Gastrocnemius medialis (tissue), 4 donors: ENCODE measurements at places on chromosomes 6 and 20. TPM values are rescaled to one million over a fixed set of nuclear protein-coding genes. Genes with fewer than 3 reads are reported as not detected.

Gene SIRPA
- 14.6 TPM for total RNA-seq

Gene KIF25
- total RNA-seq = not detected

DNA sequence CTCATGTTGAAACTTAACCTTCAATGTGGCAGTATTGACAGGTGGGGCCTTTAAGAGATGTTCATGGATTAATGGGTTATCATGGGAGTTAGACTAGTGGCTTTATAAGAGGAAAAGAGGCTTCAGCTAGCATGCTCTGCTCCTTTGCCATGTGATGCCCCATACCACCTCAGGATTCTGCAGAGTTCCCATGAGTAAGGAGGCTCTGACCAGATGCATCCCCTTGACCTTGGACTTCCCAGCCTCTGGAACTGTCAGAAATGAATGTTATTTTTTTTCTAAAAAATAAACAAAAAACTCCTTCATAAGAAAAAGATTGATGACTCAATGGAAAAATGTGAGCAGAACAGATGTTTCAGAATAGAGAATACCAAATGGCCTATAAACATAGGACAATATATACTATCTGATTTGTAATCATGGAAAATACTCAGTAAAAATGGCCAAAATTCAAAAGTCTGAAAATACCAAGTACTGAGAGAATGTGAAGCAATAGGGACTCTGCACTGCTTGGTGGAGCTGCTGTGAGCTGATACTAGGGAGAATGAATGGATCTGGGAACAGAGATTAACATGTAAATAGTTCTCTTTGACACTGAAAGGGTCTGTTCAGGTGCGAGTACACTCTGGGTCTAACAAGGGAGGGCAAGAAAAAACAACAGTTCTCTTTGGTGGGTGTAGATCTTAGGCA lies 7.4 kb upstream of the TRIM39 start:
- H3K27ac ChIP-seq = no peak overlapping the region
- no peak overlapping the region for H3K4me3 ChIP-seq
- no peak for DNase-seq
- no peaks in the 10 kb centered on the region for H3K36me3 ChIP-seq
- no peaks in the 10 kb centered on the region for H3K27me3 ChIP-seq

- H3K4me1 ChIP-seq = no peaks in the 10 kb centered on the region
- H3K27me3 ChIP-seq = no peaks in the 10 kb centered on the region
- DNase-seq = no peak
- no peaks in the 10 kb centered on the region for H3K36me3 ChIP-seq
- H3K27ac ChIP-seq = no peak overlapping the region
- H3K4me3 ChIP-seq = no peak overlapping the region
These were observed 2.1 kb downstream of the LGSN start for GRCh38 chr6:63317641-63318040.

Gene BHLHE23
- not detected for total RNA-seq

DNA sequence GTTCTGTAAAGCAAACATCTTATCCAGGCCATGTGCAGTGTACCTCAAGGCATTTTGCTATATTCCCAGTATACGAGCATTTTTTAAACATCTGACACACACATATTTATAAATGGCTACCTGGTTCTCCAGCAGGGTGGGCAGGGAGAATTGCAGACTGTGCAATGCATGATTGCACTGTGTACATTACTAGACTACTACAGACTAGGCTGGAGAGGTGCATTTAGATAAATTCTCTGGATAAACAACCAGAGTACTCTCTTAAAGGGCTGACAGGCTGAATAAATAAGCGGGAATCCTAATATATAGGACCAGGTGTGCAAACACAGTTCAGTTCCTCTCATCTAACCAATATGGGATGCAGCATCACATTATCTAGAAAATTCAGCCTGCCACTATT lies 428.3 kb upstream of the ARID1B start:
- H3K4me1 ChIP-seq = no peaks in the 10 kb centered on the region
- H3K4me3 ChIP-seq = no peak overlapping the region
- H3K27ac ChIP-seq = no peak overlapping the region

DNA sequence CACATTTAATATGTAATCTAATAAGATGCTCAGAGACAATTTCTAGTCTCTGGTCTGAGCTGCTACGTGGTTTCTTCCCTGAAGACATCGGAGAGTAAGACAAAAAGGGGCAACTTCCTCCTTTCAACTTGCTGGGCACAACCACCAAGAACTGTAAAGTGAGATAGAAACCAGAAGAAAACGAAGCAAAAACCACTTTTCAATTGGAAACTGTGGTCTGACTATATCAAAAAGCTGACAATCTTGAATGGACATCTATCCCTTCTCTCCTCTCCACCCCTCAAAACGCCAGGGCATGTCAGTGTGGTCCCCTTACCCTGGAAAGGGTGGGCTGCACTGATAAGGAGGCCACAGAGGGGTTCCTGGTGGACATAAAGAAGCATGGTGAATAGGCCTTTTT lies 269.1 kb downstream of the CD83 start:
- H3K4me3 ChIP-seq = no peak overlapping the region
- no peaks in the 10 kb centered on the region for H3K27me3 ChIP-seq
- H3K27ac ChIP-seq = no peak overlapping the region
- no peak for DNase-seq
- no peaks in the 10 kb centered on the region for H3K36me3 ChIP-seq

DNA sequence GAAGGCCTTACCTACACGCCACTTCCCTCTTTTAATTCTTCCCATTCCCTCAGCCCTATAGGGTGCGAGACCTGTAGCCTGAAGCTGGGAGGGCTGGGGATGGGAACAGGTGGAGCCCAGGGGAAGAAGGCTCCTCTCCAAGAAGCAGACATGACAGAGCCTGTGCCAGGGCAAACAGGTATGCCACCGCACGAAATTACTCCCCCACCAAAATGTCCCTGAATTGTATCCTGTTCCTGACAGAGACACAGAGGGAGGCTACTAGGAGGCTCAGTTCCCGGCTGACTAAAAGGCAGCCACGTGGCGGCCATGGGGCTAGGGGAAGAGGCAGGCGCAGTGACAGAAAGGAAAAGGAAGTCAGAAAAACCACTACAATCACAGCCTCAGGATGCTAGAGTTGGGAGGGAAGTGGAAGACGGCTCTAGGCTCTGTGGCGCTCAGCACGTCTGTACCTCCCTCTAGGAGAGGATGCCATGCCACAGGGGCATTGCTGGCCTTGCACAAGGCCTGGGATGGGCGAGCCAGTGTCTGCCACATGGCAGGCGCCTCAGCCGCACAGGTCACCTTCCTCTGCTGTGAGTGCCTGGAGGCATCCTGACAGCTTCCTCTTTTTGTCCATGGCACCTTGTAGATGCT lies 27.7 kb downstream of the TFEB start:
- DNase-seq = no peak
- H3K27ac ChIP-seq = peak overlapping the region; percentile 94
- no peak overlapping the region for H3K4me3 ChIP-seq
- H3K27me3 ChIP-seq = no peaks in the 10 kb centered on the region

Gene LY86
- not detected for total RNA-seq

Gene ZNF512B
- 9.4 TPM for total RNA-seq

Gene FAM83C
- not detected for total RNA-seq

Gene SLC16A10
- total RNA-seq = 81.5 TPM

DNA sequence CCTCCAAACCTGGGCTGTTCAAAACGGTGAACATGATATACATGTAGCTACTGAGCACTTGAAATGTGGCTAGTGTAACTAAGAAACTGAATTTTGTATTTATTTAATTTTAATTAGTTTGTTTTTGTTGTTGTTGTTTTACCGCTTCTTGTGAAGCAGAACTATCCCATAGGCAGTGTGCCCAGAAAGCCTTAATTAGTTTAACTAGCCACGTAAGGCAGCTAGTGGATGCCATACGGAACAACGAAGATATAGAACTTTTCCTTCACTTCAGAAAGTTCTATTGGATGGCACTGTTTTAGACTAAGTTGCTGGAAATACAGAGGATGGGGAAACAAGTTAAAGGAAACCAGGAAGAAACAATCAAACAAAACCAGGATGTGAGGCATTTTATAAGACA lies 70.6 kb downstream of the NUDT3 start:
- no peak overlapping the region for H3K4me3 ChIP-seq
- peak overlapping the region; percentile 57 for H3K27ac ChIP-seq
- no peak for DNase-seq
- no peaks in the 10 kb centered on the region for H3K36me3 ChIP-seq
- H3K4me1 ChIP-seq = peaks cover 66% of the 10 kb centered on the region

Gene BTBD3
- total RNA-seq = 21.9 TPM

DNA sequence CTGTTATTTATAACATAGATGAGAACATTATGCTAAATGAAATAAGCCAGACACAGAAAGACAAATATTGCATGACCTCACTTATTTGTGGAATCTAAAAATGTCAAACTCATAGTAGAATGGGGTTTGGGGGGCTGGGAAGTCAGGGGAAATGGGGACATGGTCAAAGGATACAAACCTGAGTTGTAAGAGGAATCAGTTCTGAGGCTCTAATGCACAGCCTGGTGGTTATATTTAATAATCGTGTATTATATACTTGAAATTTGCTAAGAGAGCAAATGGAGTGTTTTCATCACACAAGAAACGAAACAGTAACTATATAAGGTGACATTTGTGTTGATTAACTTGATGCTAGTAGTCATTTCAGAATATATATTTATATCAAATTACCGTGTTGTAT lies 40.8 kb upstream of the GFOD1 start:
- no peak overlapping the region for H3K4me3 ChIP-seq
- DNase-seq = no peak
- peaks cover 43% of the 10 kb centered on the region for H3K4me1 ChIP-seq

- no peak overlapping the region for H3K27ac ChIP-seq
- no peaks in the 10 kb centered on the region for H3K27me3 ChIP-seq
- no peaks in the 10 kb centered on the region for H3K36me3 ChIP-seq
These were observed 188.8 kb downstream of the FARS2 start for GRCh38 chr6:5450073-5450472.

Gene ARMH2
- total RNA-seq = not detected

Gene CST5
- not detected for total RNA-seq

Gene RPP40
- 16.4 TPM for total RNA-seq

DNA sequence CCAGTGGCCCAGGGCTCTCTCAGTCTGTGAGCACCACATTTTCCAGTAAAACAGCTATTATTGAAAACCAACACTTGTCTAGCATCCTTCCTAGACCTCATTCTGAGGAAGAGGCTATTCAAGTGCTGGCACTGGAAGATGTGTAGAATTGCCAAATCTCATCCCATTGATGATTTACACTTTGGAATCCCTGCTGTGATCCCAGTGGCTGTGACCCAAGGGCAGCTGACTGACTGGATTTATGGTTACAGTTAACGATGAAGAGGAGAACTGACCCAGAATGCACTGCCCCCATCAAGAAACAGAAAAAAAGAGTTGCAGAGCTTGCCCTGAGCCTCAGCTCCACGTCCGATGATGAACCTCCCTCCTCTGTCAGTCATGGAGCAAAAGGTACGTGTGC lies 2.4 kb downstream of the CMTR1 start:
- no peak overlapping the region for H3K27ac ChIP-seq
- no peak for DNase-seq
- peaks cover 14% of the 10 kb centered on the region for H3K4me1 ChIP-seq
- H3K27me3 ChIP-seq = no peaks in the 10 kb centered on the region
- peaks cover 31% of the 10 kb centered on the region for H3K36me3 ChIP-seq
- no peak overlapping the region for H3K4me3 ChIP-seq

Gene TFAP2D
- total RNA-seq = not detected

Gene GTF3C6
- 83.9 TPM for total RNA-seq

DNA sequence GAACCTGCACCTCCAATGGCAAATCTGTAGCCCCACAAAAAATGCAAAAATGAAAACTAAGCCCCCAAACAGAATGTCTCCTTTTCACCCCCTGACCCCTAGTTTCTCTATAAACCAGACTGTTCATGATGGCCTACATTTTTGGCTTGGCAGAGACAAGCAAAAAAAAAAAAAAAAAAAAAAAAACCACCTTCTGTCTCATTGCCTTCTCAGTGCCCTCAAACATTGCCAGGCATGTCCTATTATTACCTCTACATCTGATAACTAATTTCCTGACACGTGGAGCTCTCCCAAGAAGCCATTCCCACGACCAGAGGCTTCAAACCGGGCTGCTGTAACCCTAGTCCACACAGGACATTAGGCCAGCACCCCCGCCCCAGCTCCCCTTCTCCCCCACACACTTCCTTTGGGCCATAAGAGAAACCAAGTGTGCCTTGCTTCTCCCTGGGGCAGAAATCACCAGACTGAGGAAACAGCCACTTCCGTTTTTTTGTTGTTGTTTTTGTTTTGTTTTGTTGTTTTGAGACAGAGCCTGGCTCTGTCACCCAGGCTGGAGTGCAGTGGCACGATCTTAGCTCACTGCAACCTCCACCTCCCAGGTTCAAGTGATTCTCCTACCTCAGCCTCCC lies 65.4 kb downstream of the GPR6 start:
- no peaks in the 10 kb centered on the region for H3K4me1 ChIP-seq
- H3K27ac ChIP-seq = no peak overlapping the region
- no peaks in the 10 kb centered on the region for H3K27me3 ChIP-seq
- H3K4me3 ChIP-seq = no peak overlapping the region
- H3K36me3 ChIP-seq = no peaks in the 10 kb centered on the region
- no peak for DNase-seq

- no peaks in the 10 kb centered on the region for H3K27me3 ChIP-seq
- no peak for DNase-seq
- H3K4me1 ChIP-seq = no peaks in the 10 kb centered on the region
- H3K27ac ChIP-seq = no peak overlapping the region
- no peak overlapping the region for H3K4me3 ChIP-seq
These were observed 37.1 kb downstream of the PLEKHG1 start for GRCh38 chr6:150636808-150637207.

Gene FOXF2
- total RNA-seq = 0.31 TPM

Gene OPRM1
- not detected for total RNA-seq

GRCh38 chr6:11331111-11331510 lies 98.6 kb upstream of the NEDD9 start:
- DNase-seq = no peak
- no peak overlapping the region for H3K27ac ChIP-seq
- no peak overlapping the region for H3K4me3 ChIP-seq
- no peaks in the 10 kb centered on the region for H3K36me3 ChIP-seq
- no peaks in the 10 kb centered on the region for H3K4me1 ChIP-seq
- H3K27me3 ChIP-seq = no peaks in the 10 kb centered on the region

GRCh38 chr6:169044381-169045230 lies 209.0 kb downstream of the THBS2 start:
- no peaks in the 10 kb centered on the region for H3K36me3 ChIP-seq
- no peak for DNase-seq
- H3K4me1 ChIP-seq = peaks cover 10% of the 10 kb centered on the region
- H3K27me3 ChIP-seq = no peaks in the 10 kb centered on the region

- H3K4me1 ChIP-seq = peaks cover 38% of the 10 kb centered on the region
- no peak overlapping the region for H3K4me3 ChIP-seq
- H3K36me3 ChIP-seq = no peaks in the 10 kb centered on the region
- no peak for DNase-seq
- peak overlapping the region; percentile 87 for H3K27ac ChIP-seq
These were observed 169.2 kb downstream of the DTNBP1 start for GRCh38 chr6:15493437-15494168.

Gene C6orf15
- total RNA-seq = not detected

DNA sequence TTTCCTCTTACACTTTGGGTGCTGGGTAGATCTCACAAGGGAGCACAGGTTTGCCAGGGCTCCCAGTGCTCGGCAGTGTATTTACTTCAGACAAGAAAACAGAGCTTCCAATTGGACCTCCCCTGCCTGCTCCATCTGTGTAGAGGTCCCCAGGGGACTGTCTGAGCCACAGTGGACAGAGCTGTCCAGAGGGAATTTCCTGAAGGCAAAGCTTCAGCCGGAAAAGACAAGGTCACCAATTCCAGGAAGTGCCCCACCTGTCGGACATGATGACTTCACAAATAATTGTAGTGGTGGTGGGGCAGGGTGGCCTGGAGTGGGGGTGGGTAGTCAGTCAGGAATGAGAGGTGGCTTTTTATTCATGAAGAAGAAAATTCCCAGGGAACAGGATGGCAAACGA lies 18.6 kb downstream of the ADGRF5 start:
- no peak for DNase-seq
- H3K36me3 ChIP-seq = no peaks in the 10 kb centered on the region
- H3K4me1 ChIP-seq = peaks cover 18% of the 10 kb centered on the region
- no peaks in the 10 kb centered on the region for H3K27me3 ChIP-seq

GRCh38 chr20:59006167-59006863 lies 739 bp downstream of the CTSZ start:
- peak overlapping the region; percentile 78 for H3K4me3 ChIP-seq
- peaks cover 11% of the 10 kb centered on the region for H3K36me3 ChIP-seq

Gene NR2E1
- not detected for total RNA-seq
